Activated T-helper 1 cell treated with anti-CD3 and anti-CD28 coated beads, Interleukin-12 subunit alpha, Interleukin-12 subunit beta, Interleukin-2, Interleukin-4 antibody, amounts not matched to agents 30 ng/mL and 10 ng/mL and 1 ng/mL, durations not matched to agents 14 hours and 24 hours and 36 hours (primary cell): ENCODE measurements at places on chromosomes 2 and 18. TPM values are rescaled to one million over a fixed set of nuclear protein-coding genes. Genes with fewer than 3 reads are reported as not detected.
A peak's percentile ranks its signal among the peaks of the same experiment; 100 is the strongest.

GRCh38 chr18:48825101-48825745 lies 125.5 kb downstream of the SMAD7 start:
- DNase-seq = no peak

DNA sequence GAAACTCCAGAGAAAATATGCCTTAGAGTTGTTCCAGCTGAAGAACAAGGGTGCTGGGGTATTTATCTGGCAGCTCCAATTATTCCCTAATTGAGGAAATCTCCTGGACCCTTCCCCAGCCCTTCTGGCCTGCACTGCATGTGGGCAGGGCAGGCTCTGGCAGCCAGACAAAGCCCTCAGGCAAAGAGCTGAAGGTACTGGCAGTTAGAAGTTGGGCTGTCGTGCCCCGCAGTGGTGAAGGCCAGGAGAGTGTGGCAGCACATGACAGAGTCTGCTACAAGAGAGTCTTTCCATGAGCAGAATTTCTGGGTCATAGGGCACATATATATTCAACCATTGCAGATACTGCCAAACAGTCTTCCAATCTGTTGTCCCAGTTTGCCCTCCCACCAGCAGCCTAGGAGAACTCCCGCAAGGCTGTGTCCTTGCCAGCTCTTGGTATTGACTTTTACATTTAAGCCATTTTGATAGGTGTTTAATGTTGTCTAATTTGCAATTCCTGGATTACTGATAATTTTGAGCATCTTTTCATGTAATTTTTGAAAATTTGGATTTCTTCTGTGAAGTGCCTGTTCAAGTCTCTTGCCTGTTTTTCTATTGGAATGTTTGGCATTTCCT lies 26.6 kb downstream of the ONECUT2 start:
- no peak for DNase-seq

- DNase-seq = no peak
Observed at GRCh38 chr2:118987886-118988285, 45.9 kb downstream of the MARCO start.

DNA sequence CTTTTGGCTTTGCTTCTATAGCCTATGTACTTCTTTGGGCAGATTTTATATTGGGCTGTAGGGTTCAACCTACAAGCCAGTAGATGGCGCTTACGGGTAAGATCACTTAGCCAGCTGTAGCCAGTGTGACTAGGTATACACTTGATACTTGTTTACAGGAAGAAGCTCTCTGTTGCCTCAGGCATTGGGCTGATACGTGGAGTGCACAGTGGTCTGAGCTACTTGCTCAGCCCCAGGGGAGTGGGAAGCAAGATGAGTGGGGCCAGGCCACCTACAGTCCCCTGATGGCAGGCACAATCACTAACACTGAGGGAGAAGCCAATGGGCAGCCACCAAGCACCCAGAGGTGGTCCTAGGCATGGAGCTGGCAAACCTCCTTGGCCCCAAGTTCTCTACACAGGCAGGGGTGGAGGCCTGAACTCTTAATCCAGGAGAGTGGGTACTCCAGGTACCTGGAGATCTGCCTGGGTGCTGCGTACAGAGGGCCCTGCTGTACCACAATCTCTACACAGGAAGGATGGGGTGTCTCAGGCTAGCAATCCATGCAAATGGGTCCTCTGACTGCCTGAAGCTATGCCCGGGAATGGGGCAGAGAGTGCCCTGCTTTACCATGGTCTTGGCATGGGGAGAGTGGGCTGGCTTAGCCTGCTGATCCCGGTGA lies 122.2 kb downstream of the NCOA1 start:
- peak; percentile 32 for DNase-seq

GRCh38 chr2:38978296-38978903 lies 88.7 kb downstream of the ARHGEF33 start:
- DNase-seq = no peak

GRCh38 chr2:162828545-162828944 lies 10.0 kb downstream of the KCNH7 start:
- DNase-seq = no peak

DNA sequence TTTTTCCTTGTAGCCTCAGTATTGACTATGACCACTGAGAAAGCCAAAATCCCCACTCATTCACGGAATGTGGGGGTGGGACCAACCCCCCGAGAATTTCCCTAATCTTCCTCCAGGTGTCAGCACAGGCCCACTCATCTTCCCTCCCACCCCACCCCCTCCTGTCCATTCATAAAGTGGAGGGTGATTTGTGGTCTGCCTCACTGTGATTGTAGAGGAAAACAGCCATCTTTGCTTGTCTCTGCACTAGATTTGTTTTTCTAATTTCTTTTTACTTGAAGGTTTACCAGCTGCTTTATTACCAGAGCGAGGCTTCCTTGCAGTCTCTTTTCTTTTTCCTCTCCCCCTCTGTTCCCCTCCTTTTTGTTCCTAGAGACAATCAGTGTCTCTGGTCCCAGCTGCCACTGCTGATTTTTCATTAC lies 171.8 kb downstream of the ICOS start:
- DNase-seq = peak; percentile 18

DNA sequence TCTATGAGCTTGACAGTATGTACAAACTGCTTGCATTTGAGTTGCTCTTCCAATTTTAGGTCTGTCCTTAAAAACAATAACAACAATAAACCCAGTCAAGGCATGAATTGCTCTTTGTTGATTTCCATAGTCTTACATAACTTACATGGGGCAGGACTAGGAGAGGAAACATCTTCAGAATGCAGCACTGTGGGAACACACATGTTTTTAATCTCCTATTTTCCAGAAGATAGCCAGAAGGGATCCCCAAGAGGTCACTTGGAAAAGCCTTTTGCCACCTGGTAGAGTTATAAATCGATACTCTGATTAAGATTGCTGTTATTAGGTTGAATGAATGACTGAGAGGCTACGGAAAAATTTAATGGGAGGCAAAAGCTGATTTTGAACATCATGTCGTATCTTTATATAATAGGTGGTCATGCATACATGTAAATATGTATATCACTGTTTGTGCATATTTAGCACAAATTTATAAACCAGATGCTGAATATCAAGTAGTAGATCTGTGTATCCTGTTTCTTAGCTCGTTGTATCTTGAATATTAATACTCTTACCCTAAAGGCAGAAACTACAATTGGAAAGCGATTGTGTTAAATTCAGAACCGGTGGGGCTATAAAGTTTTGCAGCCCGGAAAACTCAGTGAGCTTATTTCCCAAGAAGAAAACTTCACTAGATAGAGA lies 479.4 kb upstream of the TCF4 start:
- no peak for DNase-seq

DNA sequence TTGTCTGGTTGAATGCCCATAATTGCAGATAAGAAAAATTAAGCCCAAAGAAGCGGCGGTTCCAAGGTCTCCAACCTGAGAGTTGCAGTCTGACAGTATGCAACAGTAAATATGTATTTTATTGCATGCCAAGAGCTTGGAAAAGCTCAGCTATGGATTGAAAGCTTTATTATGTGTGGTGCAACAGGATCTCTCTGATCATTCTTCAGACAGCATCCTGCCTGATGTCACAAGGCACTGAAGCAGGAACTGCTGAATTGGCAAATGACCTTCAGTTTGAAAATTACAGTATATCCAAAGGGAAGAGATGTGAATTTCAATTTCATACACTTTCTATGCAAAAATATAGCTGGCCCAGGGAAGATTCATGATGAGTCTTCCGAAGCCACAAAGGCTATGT lies 42.5 kb downstream of the DOCK10 start:
- DNase-seq = no peak

- DNase-seq = no peak
Observed at GRCh38 chr2:239715606-239716005, 309.5 kb downstream of the NDUFA10 start.

DNA sequence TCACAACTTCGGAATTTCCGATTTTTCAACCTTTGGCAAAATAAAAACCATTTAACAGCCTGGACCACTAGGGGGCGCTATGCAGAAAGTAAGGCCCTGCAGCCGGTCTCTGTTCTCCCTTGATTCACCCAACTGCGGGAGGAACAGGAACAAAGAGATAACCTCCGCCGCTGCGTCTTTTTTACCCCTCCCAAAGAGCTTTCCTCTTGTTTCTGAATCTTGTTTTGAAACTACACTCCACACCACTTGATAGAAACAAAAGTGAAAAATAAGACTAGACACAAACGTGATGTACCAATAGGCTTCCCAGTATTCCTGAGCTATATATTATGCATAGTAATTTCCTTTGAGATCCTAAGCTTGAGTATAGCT lies 231.2 kb downstream of the MYO3B start:
- DNase-seq = peak; percentile 52

- DNase-seq = no peak
Observed at GRCh38 chr2:145488571-145488970, 968.7 kb upstream of the ZEB2 start.

DNA sequence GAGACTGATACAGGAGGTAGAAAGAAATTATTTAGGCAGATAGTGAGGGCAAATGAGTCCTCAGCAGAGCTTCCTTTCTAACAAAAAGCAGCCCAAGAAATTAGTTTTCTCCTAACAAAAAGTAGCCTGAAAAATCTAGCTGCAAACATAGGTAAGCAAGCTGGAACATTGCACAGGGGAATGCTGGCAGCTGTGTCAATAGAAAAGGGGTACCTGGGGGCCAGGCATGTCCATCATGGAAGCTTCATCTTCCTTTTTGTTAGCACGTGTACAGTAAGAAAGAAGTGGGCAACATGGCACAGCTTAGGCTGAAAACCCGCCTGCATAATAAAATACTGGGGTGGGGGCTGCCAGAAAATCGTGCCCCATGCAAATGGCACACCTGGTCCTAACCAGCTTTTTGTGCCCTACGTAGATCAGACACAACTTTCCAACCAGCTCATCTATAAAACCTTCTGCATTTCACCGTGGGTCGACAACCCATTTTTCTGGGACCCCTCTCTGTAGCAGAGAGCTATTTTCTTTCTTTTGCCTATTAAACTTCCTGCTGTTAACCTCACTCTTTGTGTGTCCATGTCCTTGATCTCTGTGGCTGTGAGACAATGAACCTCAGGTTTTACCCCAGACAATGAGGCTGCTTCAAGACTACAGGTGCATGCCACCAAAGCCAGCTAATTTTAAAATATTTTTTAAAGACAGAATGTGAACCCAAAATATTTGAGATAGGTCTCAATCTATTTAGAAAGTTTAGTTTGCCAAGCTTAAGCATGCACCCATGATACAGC lies 6.6 kb upstream of the MTHFD2 start:
- no peak for DNase-seq

GRCh38 chr2:102657770-102658169 lies 38.4 kb downstream of the SLC9A2 start:
- no peak for DNase-seq

DNA sequence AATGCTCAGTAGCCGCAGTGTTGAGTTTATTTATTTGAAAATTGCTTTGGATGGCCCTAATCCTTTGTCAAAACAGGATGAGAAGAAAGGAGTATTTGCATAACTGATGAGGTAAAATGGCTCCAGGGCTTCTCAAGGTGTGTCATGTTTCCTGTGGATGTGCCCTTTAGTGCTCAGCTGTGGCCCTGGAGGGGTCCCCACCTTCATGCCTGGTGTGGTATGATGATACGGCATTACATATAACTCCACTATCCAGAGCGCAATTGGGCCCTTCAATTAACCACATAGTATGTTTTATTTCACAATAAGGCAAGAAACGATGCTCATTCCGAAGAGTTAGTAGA lies 39.8 kb upstream of the TMEM178A start:
- no peak for DNase-seq

DNA sequence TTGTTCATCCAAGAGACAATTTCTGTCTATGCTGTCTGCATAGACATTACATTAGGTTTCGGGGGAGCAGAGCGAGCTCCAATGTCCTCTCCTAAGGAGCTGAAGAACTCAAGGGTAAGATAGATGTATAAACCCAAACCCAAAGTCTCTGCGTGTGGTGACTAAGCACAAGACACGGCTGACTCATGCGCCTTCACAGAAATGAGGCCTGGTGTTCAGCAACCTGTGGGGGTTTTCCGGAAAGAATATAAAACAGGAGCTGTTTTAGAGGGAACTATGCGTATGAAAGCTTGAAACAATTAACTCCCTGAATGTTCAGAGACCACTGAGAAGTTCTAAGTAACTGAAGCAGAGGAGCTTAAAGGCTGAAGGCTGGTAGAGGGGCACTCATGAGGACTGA lies 154.7 kb downstream of the SOX11 start:
- no peak for DNase-seq

- DNase-seq = no peak
Observed at GRCh38 chr2:134869946-134870736, 31.7 kb downstream of the ACMSD start.

- DNase-seq = no peak
Observed at GRCh38 chr2:37886745-37887144, 38.3 kb upstream of the RMDN2 start.

GRCh38 chr2:174636987-174637386 lies 39.4 kb upstream of the WIPF1 start:
- no peak for DNase-seq

- DNase-seq = no peak
Observed at GRCh38 chr2:208156439-208156838, 7.0 kb downstream of the CRYGA start.

- DNase-seq = no peak
Observed at GRCh38 chr2:61943251-61943650, 37.8 kb downstream of the COMMD1 start.

GRCh38 chr2:206289391-206289790 lies 14.9 kb downstream of the ZDBF2 start:
- no peak for DNase-seq

GRCh38 chr2:226838722-226839121 lies 2.9 kb downstream of the RHBDD1 start:
- no peak for DNase-seq

DNA sequence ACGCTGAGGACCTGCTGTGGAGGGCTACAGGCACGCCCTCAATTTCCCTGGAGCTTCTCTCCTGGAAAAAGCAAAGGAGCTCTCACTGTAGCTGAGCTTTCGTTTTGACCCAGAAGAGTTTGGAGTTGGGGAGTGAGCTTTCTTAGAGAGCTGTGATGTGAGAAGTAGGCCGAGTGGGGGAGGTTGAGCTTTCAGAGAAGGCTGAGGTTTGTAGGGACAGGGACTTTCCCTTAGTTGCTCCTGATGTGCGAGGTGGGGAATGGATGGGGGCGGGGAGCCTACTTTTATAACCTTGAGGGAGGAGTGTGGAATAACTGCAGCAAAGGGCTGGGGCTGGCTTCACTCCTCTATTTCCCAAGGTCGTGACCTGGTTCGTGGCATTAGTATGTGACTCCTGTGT lies 47.1 kb downstream of the ZNF532 start:
- no peak for DNase-seq

DNA sequence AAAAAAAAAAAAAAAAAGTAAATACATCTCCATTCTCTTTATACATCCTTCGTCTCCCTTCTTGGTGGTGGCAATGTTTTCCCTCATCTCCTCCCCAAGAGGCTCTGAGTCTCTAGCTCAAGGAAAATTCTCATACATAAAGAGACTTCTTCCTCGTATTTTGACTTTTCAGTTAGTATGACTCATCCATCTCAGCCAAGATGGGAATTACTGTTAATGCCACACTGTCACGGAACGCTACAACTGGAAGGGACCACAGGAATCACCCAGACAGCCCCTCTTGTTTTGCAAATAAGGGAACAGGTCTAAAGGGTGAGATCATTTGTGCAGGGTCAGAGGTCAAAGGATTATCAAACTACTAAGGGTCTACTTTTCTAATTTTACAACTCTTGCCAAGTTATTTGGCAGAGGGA lies 19.5 kb downstream of the NFE2L2 start:
- no peak for DNase-seq

Gene LIMS2
- 4.8 and 5.1 TPM in 2 replicates for total RNA-seq

Gene PROM2
- total RNA-seq = 0.29 and 0.37 TPM in 2 replicates
